ENCODE measurements at places on chromosomes 2 and 18.

- DNase-seq = no peak
These were observed 925 bp downstream of the SESTD1 start for GRCh38 chr2:179263446-179264367.

DNA sequence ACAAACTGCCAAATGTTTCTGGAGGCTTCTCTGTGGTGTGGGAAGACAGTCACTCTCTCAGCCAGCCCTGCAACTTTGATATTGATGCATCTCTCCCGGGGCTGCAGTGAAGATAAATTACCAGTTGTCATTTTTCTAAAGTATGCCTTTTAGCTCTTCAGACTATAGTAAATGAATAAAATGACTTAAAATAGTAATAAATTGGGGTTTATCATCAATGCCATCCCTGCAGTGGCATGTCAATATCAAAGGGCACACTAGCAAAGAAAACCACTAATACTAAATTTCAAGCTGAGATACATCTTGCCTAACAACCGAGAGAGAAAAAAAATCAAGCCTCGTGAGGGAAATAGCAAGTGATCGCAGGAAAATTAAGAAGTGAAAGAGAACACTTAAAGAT lies 749.5 kb upstream of the SLC39A10 start:
- DNase-seq = no peak

- no peak for DNase-seq
These were observed 67.8 kb downstream of the STK39 start for GRCh38 chr2:168179592-168179991.

DNA sequence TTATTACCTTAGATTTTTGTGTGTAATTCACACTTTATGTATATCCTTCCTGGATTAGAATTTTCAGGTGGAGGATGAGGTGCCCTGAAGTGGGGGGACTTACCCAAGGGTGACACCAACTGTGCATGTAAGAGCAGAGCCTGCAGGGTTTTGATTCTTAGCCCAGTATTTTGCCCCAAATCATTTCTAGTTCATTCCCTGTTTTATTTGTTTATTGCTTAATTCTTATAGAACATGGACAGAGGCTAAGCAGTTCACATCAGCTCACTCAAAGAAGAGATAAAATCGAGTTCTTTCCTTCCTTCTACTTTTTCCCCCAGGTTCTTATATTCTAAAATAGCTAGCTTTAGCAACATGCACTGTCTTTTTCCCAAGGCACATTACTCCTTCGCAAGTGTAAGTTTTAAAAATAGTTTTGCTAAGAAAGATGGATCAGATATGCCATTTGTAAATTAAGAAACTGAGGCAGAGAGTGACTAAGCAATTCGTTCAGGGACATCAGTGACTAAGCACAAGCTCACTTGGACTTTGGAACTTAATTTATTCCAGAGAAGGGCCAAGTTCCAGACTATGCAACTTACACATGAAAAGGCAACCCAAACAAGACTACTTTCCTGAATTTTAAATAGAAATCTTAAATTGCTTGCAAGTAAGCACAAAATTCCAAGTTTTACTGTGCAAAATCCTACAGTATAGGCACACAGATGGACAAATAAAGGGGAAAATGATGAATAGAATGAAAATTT lies 427.9 kb upstream of the POU3F3 start:
- DNase-seq = no peak

- no peak for DNase-seq
These were observed 281.6 kb upstream of the RGPD4 start for GRCh38 chr2:107545066-107545465.

- DNase-seq = no peak
These were observed 58.7 kb upstream of the RMDN2 start for GRCh38 chr2:37866171-37866934.

GRCh38 chr18:74438091-74438490 lies 19.0 kb downstream of the DIPK1C start:
- no peak for DNase-seq

- DNase-seq = no peak
These were observed 63.3 kb downstream of the FAM228A start for GRCh38 chr2:24238158-24238557.

- no peak for DNase-seq
These were observed 134.2 kb downstream of the CBLN2 start for GRCh38 chr18:72409903-72410302.

- no peak for DNase-seq
These were observed 15.9 kb upstream of the DSG2 start for GRCh38 chr18:31482051-31482450.

GRCh38 chr18:76564655-76565237 lies 69.7 kb upstream of the ZNF516 start:
- no peak for DNase-seq

DNA sequence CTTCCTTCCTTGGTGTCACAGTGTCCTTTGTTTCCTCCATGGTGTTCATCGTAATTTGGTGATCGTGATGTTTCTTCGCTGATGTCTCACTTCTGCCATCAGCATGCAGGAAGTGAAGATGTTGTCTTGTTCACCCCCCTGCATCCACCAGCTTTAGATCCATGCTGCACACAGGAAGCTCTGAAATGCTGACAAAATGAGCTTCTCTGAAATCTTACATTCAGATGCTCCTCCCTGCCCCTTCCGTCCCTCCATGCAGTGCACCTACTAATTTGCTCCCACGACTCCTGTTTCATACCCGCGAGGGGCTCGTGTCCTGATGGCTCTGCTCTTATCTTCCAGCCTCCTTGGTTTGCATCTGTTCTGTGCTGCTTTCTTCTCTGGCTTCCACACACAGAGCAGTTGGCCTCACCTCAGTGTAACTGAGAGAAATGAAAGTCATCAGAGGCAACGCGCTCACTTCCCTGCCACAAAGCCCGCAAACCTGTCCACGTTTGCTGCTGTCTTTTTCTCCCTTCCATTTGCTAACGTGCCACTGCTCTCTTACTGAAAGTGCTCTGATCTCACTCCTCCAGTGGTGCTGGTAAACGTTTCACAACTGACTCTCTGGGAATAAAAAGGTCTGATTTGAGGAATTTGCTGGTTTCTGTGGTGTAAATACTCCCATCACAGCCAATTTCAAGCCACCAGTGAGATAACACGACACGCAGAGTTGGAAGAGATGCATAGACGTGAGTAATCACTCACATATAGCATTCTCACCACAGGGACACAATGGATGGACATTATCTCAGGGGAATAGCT lies 41.0 kb upstream of the MGAT4A start:
- DNase-seq = peak; percentile 13

DNA sequence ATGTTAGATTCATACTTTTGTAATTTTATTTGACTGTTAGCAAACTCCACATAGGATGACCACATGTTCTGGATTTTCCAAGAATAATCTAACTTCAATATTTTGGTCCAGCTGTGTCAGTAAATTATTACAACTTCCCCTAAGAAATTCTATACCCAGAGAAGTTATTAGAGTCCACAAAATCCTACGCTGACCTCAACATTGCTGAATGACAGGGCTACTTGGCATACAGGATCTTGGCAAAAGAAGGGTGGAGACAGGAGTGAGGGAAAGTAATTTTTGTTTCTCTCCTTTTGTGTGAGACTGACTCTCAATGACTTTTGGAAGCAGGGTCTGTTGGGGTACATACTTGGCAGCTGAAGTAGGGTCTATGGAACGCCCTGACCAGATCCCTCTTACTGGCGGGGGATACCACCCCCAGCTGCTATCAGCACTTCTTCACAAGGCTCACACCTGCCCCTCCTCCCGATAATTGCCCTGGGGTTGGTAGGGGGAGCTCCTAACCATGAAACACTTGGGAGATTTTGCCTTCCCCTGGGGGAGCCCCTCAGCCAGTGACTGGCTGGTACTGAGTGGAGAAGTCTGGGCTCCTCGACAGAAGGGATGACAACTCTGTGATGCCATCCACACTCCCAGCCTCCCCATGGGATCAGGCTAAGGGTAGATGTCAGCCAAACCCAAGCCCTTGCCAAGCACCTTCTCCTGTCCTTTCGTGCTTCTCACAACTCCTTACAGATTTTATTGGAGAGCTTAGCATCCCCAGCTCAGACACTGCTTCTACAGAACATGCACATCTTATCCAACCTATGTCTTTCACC lies 110.6 kb upstream of the FHL2 start:
- DNase-seq = no peak

DNA sequence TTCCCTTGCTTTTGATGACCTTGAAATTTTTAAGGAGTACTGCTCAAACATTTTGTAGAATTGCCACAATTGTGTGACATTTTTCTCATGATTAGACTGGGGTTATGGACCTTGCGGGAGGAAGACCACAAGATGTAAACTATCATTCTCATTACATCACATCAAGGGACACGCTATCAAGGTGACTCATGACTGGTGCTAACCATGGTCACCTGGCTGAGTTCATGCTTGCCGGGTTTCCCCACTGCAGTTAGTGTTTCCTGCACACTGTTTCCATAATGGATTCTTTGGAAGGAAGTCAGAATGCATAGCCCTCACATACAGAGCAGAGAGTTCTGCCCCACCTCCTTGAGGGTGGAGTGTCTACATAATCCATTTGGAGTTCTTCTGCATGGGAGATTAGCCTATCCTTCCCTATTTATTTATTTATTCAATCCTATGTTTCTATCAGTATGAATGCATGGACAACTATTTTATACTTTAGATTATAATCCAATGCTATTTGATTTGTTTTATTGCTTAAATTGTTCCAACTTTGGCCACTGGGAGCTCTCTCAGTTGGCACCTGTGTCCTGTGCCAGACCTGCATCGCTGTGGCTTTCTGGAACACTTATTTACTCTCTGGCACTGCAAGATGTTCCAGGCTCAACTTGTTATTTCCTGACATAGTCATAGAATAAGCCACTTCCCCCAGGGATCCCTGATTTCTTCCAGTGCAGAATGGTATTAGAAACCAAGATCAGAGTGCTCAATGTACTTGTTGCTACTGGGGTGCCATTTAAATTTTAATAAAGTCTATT lies 6.0 kb downstream of the MC2R start:
- DNase-seq = no peak

DNA sequence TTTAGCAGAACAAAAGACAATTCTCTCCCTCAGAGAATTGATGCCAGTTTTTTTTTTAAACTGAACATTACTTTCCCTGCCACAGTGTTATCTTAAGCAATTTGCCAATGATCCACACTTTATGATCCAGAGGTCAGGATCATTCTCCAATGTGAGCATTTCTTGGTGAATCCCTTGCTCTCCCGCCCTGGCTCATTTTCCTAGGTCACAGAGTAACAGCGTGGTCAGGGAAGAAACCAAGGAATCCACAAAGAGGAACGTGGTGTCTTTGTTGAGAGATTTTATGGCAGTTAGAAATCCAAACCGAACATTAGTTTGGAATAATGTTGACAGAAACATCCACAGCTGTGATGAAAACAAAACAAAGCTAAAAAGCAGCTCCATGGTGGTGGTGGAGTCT lies 250.3 kb downstream of the TTC32 start:
- no peak for DNase-seq

DNA sequence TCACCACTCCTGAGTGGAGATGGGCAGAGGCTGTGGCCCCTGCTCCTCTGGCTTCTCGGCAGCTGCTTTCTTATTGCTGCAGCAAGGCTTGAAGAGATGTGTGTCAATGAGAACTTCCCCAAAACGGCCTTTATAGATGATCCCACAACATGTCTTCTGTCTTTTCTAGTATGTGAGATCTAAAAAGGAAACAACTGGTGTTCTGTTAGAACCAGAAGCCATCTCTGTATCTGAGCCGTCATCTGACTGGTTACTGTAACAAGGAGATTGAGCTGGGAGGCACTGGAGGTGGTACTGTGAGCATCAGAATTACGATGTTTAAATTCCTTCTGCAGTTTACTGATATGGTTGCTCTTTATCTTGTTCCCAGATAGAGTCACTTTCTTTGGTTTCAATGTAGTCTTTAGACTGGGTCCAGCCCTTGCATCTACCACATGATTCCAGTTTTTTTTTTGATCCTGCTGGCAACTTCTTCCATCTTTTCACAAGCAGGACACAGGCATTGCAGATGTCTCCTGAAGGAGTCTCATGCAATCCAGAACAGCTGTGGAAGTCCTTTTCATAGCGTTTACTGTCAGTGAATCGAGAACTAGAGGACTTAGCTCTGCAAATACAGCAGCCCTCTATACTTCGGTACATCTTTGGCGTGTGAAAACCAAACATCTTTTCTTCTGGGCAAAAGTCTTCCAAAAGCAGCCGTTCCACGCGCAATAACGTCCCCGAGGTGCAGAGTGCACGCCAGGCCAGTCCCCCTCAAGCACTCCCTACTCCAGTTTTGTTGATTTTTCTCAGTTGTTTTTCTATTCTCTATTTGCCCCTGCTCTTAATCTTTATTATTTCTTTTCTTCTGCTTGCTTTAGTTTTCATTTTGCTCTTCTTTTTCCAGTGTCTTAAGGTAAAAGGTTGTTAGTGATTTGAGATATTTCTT lies 29.7 kb downstream of the TAF4B start:
- no peak for DNase-seq

DNA sequence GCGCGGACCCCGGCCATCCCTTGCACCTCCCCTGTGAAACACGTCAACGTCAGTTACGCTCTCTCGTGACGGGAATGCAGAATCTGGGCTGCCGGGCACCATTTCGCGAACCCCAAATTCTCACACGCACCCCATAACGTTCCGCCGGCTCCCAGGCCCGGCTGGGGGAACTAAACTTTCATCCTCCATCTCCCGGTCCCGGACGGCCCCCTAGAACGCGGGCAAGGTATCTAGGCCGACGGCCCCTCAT lies 544 bp downstream of the DNAJC27 start:
- peak; percentile 3 for DNase-seq

DNA sequence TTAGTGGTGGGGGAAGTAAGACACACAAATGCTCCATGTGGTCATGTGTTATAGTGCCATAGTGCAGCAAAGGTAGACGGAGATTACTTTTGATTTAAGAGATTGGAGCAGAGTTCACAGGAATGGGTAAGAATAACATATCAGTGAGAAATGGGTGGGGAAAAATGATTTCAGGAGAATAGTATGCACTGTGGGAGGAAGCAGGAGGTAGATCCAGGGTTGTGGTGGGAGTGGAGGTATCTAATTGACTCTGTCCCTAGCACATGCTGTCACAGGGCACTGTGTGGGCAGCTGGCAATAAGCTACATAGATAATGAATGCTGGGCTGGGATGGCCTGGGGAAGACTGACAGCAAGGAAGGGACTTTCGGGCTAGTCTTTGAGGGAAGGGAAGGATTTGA lies 65.3 kb downstream of the STAT1 start:
- DNase-seq = no peak

DNA sequence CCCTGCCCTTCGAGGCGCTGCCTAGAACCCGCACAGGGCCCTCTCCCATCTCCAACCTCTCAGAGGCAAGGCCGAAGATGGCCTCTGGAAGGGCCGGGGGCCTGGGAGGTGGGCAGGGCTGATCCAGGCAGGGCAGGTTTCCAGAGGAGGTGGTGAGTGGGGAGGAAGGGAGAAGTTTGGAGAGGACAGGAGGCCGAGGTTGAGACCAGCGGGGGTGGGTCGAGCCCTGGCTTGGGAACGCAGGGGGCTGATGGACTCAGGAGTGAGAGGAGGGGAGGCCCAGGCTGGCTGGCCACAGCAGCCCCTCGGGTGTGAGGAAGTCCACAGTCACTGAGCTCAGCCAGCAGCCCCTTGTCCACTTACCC lies 10.5 kb downstream of the CAPN10 start:
- DNase-seq = no peak

GRCh38 chr2:129912066-129912820 lies 67.2 kb upstream of the RAB6C start:
- no peak for DNase-seq
